ENCODE measurements at places on chromosomes 3 and 15.
A peak's percentile ranks its signal among the peaks of the same experiment; 100 is the strongest.

DNA sequence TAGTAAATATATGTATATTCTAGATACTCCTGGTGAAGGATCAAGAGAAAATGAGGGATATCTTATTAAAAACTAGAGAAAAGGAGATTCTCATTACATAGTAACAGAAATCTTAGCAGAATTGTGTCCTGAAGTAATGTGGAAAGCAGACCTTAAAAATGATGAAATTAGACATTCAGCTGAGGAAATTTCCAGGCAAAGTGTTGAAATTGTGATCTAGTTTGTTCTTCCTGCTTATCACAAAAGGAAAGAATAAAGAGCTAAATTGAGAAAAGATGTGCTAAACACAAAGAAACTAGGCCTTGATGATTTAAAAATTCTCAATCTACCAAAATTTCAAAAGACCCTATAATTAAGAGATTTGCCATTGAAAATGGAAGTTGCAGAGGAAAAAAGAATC, 362.6 kb upstream of the PLSCR5 start:
- DNase-seq, result no peak

GRCh38 chr3:160163229-160163878, 61.9 kb upstream of the C3orf80 start:
- no peak for DNase-seq

GRCh38 chr15:66981771-66982170, 83.6 kb upstream of the SMAD3 start:
- no peak for DNase-seq

DNA sequence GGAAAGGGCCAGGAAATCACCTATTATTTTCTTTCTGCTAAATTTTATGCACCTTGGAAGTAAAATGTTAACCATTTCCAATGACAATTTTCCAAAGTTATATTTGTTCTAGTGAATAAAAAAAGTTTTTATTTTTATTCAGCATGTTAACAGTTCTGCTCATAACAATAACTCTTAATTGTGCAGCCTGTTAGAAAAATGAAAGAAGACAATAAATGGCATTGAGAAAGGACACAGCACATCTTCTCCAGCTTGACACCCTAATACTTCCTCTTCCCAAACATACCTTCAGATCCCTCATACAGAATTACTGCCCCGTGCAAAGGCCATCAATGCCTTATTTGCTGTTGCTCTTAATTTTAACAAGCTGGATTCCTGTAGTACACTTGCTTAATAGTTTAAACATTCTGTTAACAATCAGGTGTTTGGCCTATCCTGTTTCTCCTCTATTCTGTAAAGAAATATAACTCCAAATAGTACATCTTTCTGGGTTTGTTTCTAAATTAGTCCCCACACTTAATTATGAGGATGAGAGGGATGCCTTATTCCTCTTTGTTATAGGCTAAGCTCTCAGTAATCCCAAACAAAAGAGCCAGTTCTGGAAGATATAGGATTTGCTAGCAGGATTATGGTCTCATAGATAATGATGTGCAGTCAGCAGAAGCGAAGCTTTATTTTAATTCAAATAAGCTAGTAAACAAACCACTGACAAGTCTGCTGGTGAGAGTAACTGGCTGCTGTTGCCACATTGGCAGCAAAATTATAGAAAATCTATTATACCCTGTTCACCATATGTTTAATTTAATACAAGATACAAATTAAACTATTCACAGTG, 19.2 kb upstream of the SOX2 start:
- no peak for DNase-seq

- DNase-seq, result no peak
Observed at GRCh38 chr3:167928381-167928780, 167.3 kb downstream of the GOLIM4 start.

DNA sequence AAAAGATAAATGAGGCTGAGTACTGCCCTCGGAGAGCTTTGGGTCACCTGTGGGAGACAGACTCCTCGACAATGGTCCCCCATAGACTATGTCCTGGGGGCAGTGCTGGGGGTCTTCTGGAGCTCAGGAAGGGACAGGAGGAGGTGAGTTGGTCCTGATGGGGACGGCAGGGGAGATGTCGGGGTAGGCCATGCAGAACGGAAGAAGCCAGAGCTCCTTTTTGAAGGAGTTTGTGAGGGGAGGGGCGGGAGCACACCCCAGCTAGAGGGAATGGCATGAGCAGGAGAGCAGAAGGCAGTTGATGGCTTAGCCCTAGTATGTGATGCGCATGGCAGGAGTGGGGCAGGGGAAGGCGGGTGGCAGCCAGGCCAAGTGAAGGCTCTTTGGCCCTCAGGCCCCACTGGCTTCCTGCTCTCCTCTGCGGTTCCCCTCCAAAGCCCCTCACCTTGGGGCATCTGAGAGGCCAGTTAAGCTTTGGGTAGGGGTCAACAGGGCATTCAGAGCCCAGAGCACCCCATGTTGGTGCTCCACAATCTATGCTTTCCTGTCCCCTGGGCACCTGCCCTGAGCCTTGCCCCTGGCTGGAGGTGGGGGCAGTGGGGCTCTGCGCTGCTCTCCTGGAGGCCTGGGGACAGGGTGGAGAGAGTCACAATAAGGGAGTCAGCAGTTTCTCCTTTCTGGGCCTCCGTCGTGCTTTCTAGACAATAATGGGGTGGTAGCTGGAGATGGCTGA, 179.3 kb downstream of the SMAD6 start:
- no peak for DNase-seq

DNA sequence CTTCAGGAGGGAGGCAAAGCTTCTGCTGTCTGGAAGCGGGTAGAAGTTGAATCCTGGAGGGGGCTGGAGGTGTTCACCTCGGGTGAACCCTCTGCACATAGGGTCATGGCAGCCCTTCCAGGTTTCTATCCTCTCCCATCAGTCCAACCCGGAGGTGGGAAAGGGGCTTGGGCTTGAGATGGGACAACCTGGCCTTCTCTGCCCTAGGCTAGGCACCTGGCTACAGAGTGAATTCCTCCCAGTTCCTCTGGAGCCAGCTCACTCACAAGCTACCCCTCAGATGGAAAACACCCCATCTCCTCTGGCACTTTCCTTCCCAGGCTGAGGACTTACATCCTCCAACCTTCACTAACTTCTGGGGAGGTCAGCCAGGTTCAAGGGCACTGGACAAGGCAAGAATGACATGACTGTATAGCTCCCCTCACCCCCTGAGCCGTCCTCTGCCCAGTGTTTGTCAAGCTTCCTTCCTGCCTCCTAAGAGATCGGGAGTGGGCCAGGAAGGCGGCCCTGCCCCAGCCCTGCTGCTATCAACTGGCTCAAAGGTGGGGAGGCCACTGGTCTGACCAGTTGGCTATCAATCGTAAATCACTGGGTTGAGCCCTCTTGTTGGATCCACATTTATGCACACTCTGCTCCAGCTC, 45.8 kb downstream of the KLF15 start:
- no peak for DNase-seq

DNA sequence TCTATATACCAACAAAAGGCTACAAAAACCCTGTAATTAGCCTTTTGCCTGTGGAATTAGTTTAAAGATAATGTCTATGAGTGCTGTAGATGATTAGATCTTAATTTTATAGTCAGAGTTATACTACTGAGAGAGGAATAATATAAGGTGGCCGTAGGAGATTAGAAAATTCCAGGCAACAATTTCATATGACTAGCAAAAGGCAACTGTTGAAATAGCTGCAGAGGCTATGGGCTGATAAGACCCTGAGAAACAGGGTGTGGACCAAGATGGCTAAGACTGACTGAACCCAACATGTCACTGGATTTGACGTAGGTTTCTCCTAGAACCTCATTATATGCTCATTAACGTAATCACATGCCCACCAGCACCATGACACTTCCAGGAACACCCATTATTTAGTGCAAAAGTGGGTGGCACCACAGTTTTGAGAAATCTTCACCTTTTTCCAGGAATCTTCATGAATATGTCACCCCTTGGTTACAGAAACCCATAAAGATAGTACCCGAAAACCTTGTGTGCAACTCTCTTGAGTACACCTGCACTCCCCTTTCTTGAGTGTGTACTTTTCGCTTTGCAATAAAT, 29.1 kb upstream of the SCG3 start:
- DNase-seq, result no peak

DNA sequence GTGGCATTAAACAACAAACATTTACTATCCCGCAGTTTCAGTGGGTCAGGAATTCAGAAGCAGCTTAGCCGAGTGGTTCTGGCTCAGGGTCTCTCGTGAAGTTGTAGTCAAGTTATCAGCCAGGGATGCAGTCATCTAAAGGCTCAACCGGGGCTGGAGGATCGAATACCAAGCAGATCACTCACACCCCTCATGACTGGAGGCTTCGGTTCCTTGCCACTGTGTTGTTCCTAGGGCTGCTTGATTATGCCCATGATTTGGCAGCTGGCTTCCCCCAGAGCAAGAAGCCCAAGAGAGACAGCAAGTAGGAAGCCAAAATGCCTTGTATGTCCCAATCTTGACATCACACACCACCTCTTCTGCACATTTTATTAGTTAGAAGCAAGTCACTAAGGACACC, 33.9 kb upstream of the CDCP1 start:
- no peak for DNase-seq

- DNase-seq, result no peak
Observed at GRCh38 chr3:142987707-142988106, 13.7 kb upstream of the U2SURP start.

- peak; percentile 32 for DNase-seq
Observed at GRCh38 chr3:119628390-119628789, 30.7 kb downstream of the PLA1A start.

DNA sequence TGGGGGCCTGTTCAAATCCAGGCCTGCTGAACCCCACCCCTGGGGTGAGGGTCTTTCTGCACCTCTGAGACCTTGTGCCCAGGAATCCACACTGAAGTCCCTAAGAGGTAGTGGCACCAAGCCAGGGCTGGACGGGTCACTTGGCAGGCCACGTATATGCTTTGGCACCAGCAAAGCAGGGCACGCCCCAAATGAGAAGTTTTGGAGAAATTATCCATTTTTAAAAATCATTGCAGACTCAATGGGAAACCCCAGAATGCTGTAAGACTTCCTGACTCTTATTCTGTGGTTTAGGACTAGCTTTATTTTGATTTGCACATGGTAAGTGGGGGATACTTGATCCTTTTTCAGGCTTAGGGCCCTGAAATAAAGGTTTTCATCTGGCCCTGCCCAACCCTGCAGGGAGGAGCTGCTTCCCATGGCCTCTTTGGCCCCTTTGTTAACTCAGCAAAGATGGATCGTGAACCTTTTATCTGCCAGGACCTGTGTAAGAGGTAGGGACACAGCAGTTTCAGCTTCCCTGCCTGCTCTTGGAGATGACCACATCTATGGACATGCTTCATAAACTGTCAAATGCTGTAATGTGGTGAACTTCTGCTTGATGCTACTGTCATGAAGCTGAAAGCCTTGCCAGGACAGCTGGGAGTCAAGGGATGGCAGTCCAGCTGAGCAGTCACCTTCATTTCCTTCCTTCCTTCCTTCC, 88.0 kb downstream of the HMG20A start:
- DNase-seq, result no peak

- no peak for DNase-seq
Observed at GRCh38 chr3:165193366-165194254, 2.6 kb downstream of the SLITRK3 start.

GRCh38 chr3:110710603-110711002, 361.0 kb upstream of the NECTIN3 start:
- DNase-seq, result no peak

DNA sequence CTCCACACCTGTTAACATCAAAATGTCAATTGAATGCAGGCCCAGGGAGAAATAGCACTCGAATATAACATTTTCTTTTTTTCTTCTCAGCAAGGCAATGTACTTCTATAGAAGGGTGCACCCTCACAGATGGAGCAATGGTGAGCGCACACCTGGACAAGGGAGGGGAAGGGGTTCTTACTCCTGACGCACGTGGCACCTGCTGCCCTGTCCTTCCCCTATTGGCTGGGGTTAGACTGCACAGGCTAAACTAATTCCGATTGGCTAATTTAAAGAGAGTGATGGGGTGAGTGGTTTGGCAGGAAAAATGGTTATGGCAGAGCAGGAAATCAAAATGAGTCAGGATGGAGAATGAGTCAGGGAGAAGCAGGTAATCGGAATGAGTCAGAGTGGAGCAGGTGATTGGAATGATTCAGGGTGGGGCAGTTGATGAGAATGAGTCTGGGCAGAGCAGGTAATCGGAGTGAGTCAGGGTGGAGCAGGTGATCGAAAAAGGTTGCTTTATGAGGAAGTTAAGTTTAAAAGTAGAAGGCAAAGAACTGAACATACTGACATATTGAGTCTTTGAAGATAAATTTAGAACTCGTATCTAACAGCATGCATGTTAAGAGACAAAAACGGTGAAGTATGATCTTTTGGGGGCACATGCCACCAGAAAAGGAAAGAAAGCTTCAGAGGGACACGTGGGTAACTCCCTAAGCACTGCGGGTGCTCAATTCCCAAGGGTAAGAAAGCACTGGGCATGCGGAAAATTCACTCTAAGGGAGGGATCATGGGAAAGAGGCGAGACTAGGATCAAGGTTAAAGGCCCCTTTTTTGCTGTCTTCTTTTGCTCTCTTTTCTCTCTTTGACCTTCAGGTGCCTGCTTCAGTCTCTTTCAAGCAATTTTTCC, 72.9 kb upstream of the GALNT15 start:
- DNase-seq, result peak; percentile 22

- DNase-seq, result peak; percentile 85
Observed at GRCh38 chr3:44729384-44729910, at the start of gene ZNF501. TSS of gene ZNF501 (plus strand) at chr3:44729635. CDS start at chr3:44734422, 4,787 bp downstream.

GRCh38 chr3:23232854-23233253, 29.7 kb downstream of the UBE2E2 start:
- DNase-seq, result no peak

- DNase-seq, result no peak
Observed at GRCh38 chr3:195068084-195069080, 202.6 kb downstream of the XXYLT1 start.

GRCh38 chr15:25177955-25178801, 223.4 kb downstream of the SNRPN start:
- DNase-seq, result peak; percentile 5

DNA sequence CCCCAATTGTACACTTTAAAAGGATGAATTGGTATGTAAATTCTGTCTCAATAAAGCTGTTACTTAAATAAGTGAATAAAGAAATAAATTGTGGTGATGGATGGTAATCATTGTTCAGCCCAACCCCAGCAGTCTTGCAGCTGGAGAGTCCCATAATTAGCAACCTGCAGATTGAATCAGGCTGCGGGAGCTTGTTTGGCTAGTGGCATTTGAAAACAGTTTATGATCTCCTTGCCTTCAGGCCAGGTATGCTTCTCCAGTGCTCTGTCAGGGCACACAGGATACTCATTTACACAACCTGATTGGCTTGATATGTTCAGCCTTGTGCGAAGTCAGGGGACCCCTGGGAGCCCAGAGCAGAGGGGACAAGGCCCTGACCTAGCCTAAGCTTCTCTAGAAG, 16.5 kb upstream of the TSEN2 start:
- no peak for DNase-seq

- DNase-seq, result no peak
Observed at GRCh38 chr3:192901435-192901834, 16.2 kb downstream of the MB21D2 start.

GRCh38 chr3:104907507-104907906, 459.2 kb upstream of the ALCAM start:
- DNase-seq, result no peak

GRCh38 chr3:67196677-67197076, 198.6 kb downstream of the KBTBD8 start:
- no peak for DNase-seq

- DNase-seq, result peak; percentile 74
Observed at GRCh38 chr15:90530250-90531051, 728 bp downstream of the CRTC3 start.
